ENCODE measurements at places on chromosomes 11 and 22.

DNA sequence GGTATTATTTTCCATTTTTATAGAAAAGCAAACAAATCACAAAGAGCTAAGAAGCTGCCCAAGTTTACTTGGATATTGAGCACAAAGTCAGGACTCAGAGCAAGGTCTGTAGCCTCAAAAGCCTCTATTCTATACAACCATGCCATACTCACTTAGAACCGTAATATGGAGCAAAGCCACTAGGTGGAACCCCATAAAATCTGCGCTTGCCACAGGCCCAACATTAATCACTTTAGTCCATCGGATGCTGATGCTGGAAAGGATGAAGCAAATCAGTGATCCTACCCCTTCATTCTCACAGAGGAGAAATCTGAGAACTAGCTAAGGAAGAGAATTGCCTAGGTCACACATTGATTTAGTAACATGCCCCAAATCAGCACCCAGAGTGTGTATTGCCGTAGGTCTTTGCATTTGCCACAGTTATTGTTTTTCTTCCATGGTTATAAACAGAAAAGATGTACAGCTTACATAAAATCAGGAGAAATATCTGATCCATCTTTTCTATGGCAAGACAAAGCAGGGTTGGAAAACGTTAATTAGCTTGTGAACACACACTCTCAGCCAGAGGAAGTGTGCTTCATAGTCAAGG lies 56.7 kb upstream of the RAB38 start:
- DNase-seq = no peak

- DNase-seq = no peak
Observed at GRCh38 chr22:39617342-39617741, 46.8 kb downstream of the CACNA1I start.

GRCh38 chr11:100939571-100939970 lies 190.0 kb downstream of the PGR start:
- DNase-seq = no peak

GRCh38 chr11:17354601-17354991 lies 3.0 kb downstream of the NCR3LG1 start:
- peak; percentile 34 for DNase-seq

GRCh38 chr11:27111896-27112295 lies 71.3 kb downstream of the BBOX1 start:
- no peak for DNase-seq

DNA sequence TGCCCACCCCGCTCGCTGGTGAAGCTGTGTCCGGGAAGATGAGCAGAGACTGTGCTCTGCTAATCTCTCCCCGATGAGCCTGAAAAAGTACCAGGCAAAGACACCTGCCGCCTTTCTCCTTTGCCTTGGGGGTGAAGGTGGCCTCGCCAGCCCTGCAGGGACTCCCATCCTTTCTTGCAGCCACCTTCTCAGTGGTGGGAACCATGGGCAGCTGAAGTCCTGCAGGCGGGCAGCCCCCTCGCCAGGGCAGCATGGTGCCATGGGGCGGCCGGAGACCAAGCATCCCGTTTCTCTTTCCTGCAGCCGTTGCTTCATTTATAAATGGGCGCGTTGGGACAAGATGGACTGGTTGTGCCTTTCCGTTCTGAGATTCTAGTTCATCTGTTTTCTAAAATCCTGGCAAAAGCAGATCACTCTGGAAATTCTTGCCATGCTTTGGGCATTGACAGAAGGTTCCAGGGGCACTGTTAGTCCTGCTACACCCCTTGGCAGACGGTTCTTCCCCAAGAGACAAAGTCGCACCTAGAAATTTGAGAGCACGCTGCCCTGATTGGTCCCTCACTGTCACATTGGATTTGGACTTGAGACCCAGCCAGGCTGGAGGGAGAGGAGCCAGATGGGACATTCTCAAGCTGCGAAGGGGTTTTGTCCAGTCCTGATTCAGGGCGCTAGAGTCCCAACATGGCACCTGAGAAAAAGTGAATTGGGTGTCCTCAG lies 7.5 kb downstream of the CTTN start:
- DNase-seq = no peak

Measured in activated T-helper 1 cell treated with anti-CD3 and anti-CD28 coated beads, Interleukin-2, amount 50 U/mL, for 16 hours (primary cell).